ENCODE measurements at places on chromosomes 4 and X.

GRCh38 chrX:124407226-124407625 lies 60.9 kb downstream of the SH2D1A start:
- DNase-seq: no peak

DNA sequence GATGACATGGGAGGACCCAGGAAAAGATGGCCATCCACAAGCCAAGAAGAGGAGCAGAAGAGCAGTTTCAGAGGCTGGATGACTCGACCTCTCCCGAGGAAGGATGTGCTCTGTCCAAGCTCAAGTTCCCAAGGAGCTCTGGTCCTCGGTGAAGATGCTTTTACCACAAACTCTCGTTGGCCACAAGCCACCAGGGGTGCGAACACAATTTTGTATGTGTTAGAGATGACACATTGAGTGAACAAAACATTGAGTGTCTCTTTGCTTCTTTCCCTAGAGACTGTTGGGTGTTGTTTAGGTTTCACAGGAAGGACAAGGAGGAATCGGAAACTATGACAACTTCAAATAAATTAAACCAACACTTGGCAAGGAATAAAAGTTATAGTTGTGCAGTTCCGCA lies 26.3 kb downstream of the FGFBP1 start:
- DNase-seq: no peak

DNA sequence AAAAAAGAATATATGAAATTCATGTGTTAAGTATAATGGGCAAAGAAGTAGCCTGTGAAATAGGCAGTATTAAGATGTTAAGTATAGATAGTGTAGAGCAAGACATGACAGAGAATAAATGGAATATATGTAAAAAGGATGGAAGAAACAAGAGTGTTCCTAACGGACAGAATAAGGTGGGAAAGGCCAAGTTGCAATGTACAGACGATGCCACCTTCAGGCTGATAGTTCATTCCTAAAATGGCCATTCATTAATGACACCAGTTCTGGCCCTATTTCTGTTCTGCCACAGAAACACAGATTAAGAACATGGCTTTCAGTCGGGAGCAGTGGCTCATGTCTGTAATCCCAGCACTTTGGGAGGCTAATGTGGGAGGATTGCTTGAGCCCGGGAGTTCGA lies 4.4 kb upstream of the FAM184B start:
- no peak for DNase-seq

DNA sequence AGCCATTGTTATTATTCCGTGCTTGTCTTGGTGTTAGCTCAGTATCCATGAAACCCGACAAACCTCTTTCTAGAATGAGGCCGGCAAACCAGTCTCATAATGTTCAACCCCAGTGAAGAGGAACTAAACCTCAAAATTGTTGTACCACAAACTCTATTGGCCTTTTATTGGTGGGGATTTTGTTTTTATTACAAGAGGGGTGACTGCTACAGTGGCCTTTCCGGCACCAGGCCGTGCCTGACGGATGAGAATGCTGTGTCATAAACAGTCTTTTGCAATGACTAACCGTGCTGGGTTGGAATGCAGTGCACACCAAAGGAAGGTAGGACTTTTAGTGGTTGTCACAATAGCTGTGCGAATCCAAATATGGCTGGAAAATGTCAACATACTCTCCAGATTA lies 60.8 kb downstream of the SHROOM2 start:
- DNase-seq: no peak

DNA sequence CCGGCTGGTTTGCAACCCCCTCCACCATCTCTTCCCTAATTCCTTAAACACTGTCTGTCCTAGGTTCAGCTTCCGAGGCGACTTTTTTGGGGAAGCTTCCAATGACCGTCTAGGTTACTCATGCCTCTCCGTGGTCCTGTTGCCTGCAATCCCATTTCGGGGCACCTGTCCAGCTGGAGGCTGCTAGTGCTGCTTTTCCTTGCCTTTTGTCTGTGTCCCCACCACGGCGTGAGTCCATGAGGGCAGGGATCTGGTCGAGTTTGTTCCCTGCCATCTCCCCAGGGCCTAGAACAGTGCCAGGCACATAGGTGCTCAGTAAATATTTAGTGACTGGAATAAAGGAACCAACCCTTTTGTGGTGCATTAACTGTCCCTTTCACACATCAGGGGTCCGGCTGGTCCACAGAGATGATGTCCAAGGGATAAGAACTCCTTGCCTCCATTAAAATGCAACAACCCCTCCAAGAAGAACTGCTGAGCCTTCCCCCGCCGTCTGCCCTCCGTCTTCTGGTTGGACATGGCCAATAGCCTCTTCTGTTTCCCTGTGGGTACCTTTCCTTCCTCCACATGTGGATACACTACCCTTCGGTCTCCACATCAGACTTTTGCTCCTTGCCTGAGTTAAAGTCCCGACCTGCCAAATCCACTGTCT lies 5.7 kb upstream of the SORCS2 start:
- no peak for DNase-seq

DNA sequence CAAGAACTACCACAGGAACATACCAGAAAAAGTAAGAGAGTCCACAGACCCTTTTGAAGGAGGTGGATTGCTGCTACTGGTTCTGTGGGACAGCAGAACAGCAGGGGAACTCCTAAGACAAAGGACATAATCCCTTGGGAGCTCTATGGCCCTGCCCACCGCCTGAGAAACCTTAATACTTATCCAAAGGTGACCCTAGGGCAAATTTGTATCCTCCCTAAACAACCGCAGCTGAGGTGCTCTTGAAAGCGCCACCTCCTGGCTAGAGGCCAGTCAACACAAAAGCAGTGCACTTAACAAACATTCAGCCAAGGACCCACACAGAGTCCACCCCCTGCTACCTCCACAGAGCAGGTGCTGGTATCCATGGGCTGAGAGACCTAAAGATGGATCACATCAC lies 136.8 kb downstream of the ADAM29 start:
- DNase-seq: no peak

DNA sequence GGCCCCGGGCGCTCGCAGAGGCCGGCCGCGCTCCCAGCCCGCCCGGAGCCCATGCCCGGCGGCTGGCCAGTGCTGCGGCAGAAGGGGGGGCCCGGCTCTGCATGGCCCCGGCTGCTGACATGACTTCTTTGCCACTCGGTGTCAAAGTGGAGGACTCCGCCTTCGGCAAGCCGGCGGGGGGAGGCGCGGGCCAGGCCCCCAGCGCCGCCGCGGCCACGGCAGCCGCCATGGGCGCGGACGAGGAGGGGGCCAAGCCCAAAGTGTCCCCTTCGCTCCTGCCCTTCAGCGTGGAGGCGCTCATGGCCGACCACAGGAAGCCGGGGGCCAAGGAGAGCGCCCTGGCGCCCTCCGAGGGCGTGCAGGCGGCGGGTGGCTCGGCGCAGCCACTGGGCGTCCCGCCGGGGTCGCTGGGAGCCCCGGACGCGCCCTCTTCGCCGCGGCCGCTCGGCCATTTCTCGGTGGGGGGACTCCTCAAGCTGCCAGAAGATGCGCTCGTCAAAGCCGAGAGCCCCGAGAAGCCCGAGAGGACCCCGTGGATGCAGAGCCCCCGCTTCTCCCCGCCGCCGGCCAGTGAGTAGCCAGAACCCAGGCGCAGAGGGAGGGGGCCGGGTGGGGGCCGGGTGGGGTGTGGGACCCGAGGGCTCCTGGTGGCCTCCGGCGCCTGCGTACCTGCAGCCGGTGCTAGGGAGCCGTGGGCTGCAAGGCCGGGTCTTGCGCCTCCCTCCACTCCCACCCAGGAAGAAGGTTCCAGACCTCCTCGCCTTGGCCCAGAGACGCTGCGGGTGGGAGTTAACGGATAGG lies 534 bp downstream of the MSX1 start:
- DNase-seq: no peak

GRCh38 chrX:154748712-154749339 lies 2.1 kb downstream of the GAB3 start:
- DNase-seq: no peak

DNA sequence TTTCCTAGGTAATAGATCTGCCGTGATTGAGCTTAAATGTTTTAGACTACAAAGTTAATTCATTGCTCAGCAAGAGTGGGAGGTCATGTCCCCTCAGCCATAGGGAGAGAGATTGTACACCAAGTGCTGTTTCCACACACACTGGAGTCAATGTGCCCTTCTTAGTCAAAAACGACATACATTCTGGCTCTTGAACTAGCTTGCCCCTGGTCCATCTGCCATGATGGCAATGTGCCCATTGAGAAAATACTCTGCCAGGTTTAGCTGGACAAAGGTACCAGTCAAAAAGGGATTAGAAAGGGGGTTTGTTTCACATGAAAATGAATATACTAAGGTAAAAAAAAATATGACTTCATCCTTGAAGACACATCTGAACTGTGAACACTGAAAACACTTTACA lies 377.1 kb upstream of the ADGRL3 start:
- DNase-seq: no peak

DNA sequence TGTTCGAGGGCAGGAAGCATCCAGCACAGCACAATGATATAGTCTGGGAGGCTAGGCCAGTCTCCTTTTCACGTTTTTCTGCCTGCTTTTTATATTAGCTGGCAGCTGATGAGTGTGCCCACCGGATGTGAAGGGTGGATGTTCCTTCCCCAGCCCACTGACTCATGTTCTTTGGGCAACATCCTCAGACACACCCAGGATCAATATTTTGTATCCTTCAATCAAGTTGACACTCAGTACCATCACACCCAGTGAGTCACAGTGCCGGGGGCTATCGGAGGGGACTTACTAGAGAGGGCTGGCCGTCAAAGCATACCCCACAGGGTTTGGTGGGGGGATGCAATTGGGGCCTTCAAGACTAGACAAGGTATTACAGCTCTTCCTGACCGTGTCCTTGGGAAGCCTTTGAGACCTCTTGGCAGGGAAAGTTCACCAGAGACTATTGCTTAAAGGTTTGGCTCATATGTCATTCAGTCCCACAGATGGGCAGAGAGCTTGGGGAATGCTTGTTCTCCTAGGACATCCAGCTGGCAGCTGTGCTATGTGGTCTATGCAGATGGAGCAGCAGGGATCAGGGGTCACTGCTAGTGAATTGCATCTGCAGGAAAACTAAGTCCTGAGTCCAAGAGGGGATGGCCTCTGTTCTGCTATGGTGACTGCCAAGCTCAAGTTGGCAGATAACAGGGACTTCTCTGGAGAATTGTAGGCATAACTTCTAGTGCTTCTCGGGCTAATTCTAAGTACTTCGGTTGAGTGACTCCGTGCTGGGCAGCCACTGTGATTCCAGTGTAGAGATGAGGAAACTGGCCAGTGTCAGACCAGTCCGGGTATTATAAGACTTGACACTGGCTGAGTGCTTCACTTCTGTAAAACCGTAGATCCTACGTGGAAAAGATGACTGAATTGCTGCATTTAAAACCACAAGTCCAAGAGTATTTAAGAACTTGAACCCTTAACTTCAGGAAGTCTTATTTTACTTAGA lies 12.9 kb upstream of the WDR1 start:
- no peak for DNase-seq

DNA sequence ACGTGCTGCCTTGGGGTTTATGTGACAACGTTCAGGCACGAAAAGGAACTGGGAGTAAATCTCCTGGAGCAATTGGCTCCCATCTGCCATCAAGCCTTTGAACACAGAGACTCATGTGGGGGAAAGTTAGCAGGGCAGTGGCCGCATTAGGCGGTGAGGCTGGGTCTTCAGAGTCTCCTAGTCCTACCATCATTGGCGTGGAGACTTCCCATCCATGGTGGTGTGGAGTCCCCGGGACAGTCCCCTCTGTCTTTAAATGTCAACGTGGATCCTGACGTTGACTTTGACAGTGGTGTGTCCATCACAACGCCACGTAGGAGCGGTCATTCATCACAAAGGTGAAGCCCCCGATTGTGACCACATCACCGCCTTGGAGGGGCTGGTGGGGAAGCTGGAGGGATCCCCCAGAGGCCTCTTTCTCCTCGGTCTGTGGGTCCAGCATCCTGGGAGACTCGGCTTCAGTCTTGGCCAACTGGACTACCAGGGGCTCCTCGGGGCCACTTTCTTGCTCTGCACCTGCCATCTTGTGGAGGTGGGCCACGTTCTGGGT lies 21.8 kb downstream of the CRLF2 start:
- DNase-seq: no peak

DNA sequence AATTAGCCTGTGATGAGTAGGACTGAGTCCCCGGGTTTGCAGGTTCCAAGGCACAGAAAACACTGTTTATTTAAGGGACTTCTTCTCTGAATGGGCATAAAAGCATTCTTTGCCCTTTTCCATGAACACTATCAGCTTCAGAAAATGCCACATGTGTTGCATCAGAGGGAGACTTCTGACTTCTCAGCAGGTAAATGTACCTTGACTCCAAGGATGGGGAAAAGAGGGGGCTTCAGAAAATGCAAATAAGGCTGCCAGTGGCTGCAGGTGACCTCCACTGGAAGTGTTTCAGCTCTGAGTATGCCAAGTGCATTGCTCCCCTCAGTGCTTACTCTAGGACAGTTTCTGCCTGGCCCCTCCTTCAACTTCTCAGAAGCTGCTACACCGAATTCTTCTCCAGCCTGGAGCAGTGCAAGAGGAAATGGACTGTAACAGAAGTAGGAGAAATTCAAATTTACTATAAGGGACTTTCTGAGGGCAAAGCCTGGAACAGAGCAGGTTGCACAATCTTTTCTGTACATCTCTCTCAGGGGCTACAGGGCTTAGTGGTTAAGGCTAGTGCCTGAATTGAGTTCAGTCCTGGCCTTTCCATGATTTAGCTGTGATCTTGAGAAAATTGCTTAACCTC lies 233.2 kb downstream of the PTTG2 start:
- DNase-seq: no peak

GRCh38 chr4:21271439-21272052 lies 571.3 kb downstream of the PACRGL start:
- no peak for DNase-seq

DNA sequence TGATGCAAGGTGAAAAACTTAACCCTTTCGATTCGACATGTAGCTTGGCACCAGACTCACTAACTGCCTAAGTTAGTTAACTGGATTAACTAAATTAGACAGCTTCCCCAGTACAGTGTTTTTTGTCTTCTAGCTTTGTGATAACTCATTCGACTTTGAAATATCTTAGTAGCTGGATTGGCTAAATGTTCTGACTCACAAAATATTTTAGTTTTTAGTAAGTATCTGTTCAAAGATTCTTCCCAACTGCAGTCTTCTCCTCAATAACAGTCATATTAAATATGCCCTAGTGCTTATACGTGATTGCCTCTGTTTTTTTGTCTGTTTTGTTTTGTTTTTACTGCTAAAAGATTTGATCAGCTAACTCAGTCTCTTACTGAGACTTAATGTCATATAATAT lies 102.9 kb downstream of the KCNIP4 start:
- no peak for DNase-seq

DNA sequence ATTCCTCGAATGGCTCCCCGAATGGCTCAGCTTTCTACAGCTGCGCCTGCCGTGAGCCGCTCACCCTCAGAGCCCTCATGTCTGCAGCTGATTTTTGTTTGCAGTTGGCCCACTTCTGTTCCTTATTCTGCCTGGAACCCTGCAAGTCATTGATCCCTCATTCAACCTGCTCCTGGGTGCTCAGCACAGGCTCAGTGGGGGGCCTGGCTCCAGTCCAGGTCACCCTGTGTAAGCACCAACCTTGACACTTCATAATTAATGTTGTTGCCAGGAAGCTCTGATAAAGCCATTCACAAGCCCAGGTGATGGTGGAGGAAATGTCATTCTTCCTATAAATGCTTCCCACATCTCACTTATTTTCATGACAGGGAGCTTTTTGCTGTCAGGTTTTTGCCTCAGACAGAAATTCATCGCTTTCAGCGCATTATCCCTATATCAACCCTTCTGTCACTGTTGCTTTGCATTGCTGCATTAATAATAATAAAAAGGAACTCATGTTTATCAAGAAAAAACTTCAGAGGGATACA lies 85.7 kb downstream of the F11 start:
- DNase-seq: no peak

Measured in stimulated activated CD8-positive, alpha-beta memory T cell treated with anti-CD3 and anti-CD28 coated beads, Interleukin-7, amount 100 ng/mL, for 1 hour (primary cell).